ENCODE measurements at places on chromosomes 3 and 15. TPM values are rescaled to one million over a fixed set of nuclear protein-coding genes. Genes with fewer than 3 reads are reported as not detected.
A peak's percentile ranks its signal among the peaks of the same experiment; 100 is the strongest.

- DNase-seq = no peak
Observed at GRCh38 chr3:36895496-36896409, 49.1 kb downstream of the TRANK1 start.

GRCh38 chr15:22253676-22254408 is 173.5 kb downstream of the OR4M2 start:
- peak; percentile 19 for DNase-seq

DNA sequence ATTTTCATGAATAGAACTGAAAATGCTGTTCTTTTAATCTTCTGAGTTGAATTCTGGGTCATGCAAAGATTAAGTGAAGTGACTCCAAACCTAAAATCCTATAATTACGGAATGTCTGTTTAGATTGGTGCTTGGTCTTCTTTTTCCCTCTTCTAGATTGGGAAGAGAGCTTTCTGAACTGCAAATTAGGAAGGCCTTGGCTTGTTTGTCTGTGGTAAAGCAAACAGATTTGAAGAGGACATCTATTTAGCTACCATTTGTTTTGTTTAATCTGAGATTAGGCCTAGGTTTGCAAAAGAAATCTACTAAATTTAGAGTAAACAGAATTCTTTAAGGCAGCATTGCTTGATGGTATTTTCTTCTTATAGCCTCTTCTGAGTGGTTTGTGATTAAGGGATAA is 23.5 kb downstream of the PAQR9 start:
- no peak for DNase-seq

DNA sequence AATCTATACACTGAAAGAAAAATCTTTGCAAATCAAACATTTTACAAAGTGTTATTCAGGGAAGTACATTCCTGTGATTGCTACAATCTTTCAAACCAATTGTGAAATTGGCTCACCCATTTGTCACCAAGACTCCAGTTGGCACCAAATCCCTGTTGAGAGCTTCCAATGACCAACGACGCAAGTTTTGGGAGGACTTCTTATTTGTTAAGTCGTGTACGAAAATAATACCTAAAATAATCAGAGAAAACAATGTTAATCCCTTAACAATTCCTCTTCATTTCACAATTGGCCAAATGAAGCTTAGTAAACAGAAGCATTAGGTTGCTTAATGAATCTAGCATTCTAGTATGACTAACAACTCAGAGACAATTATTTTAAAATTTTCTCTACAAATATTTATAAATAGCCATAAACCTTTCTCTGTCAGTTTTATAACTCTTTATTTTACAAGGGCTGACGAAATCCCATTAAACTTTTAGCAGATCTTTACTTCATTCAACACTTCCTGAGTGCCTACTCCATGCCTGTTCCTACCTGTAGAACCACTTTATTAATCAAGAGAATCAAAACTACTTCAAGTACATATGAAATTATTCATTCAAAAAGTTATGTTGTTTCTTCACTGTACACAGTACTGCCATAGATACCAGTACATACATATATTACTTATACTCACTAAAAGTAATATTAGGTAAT is 24.0 kb upstream of the HGD start:
- no peak for DNase-seq

- DNase-seq = no peak
Observed at GRCh38 chr3:55597641-55598040, 110.5 kb upstream of the WNT5A start.

- DNase-seq = no peak
Observed at GRCh38 chr15:90266061-90266431, 574 bp downstream of the NGRN start.

GRCh38 chr3:14231145-14231990 is 52.8 kb downstream of the LSM3 start:
- no peak for DNase-seq

DNA sequence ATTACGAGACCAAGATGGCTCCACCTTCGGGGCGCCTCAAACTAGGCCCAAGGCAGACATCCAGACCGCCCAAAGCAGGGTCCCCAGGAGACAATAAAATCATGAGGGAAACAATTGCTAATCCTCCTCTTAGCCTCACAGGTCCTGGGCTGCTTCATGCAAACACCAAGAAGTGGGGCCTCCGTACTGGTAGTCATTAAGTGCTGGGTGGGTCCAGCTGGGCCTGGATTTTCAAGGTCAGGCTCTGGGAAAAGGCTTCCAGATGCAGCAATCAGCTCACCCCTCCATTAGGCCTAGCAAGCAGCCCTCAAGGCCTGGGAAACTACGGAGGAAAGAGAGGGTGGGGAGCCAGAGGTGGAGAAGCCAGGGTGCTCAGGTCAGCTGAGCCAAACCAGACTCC is 634 bp downstream of the FBXL22 start:
- DNase-seq = no peak

DNA sequence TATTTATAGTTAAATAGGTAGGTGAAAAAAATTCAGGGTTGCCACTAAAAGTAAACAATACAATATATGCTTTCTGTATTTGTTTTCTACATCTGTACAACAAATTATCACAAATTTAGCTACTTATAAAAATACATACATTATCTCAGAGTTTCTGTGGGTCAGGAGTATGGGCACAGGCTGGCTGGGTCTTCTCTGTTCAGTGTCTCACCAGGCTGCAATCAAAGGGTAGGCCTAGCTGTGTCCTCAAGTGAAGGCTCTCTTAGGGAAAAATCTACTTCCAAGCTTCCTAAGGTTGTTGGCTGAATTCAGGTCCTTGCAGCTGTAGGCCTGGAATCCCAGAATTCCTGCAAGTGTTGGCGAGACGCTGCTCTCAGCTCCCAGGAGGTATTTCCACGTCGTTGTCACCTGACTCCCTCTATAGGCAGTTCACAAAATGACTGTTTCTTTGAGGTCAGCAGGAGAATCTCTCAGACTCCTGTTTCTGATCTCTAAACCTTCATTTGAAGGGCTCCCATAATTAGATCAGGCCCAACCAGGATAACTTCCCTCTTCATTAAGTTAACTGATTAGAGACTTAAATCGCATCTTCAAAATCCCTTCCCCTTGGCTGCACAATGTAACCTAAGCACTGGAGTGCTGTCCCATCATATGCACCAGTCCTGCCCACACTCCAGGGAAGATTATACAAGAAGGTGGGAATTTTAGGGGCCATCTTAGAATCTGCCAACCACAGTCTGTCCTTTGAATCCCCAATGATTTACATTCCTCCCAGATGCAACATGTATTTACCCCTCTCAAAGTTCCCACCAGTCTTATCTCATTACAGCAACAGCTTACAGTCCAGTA is 296.6 kb downstream of the SUCLG2 start:
- DNase-seq = no peak

DNA sequence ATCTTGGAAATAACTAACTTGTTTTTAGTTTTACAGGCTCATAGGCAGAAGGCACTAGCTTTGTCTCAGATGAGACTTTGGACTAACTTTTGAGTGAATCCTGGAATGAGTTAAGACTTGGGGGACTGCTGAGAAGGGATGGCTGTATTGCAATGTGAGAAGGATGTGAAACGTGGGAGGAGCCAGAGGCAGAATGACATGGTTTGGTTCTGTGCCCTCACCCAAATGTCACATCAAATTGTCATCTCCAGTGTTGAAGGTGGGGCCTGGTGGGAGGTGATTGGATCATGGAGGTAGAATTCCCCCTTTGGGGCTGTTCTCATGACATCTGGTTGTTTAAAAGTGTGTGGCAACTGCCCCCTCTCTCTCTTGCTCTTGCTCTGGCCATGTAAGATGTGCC is 28.8 kb upstream of the CCDC50 start:
- DNase-seq = no peak

- DNase-seq = no peak
Observed at GRCh38 chr15:91930092-91930491, 76.6 kb downstream of the SLCO3A1 start.

DNA sequence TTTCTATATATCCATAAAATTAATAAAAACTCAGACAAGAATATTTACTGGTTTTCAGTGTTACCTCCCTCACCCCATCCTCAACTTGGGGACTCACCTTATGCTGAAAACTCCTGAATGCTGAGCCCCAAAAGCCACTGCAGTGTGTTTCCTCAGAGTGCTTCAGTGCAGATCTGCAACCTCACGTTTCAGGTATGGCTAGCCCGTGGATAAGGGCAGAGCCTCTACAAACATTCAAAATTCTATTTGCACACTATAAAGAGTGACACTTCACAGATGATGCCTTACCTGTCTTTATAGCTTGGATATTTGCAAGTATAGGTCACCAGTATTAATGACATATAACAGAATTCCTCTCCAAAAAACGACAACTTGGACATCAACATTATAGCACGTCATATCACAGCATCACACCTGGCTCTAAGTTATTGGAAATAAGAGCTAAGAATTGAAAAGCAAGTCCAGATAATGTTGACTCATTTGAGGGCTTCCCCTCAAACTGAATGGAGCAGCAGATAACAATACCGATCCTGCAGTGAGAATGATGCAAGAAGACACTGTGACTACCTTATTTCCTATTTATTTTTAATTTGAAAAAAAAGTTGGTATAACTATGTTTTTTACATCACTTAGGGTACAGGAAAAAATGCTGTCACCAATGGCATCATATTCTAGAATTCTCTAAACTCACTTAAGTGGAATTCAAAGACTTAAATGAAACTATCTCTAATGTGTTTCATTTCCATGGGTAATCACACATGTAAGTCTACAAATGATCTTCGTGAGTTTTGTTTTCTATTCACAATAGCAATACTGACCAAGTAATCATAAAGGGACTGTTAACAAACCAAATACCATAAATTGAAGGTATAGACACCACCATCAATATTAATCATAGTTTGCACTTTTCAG is 40.7 kb upstream of the RSL24D1 start:
- DNase-seq = no peak

- no peak for DNase-seq
Observed at GRCh38 chr15:62894322-62895085, 148.0 kb upstream of the TPM1 start.

DNA sequence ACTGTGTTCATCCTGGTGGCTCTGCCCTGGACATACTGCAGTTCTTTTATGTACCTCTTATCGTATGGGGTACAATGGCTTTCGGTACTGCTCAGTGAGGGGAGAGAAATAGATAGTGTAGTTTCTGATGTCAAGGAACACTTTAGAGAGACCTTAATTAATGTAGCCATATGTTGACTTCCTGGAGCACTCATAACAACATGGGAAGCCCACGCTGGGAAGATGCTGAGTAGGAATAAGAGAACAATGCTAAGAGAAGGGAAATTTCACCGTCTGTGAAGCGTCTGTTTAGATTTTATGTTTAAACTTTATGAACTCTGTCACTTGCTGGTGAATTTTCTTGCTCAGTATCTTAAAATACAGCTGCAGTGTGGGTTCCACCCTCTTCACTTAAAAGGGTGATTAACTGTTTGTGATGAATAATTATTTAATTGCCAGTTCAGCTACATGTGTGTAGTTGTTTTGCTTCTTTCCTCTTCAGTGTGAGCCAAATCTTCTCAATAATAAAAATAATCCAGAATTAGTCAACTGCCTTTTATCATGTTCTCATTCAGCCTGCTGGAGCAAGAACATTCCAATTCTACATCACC is 373.1 kb upstream of the TPRG1 start:
- no peak for DNase-seq

DNA sequence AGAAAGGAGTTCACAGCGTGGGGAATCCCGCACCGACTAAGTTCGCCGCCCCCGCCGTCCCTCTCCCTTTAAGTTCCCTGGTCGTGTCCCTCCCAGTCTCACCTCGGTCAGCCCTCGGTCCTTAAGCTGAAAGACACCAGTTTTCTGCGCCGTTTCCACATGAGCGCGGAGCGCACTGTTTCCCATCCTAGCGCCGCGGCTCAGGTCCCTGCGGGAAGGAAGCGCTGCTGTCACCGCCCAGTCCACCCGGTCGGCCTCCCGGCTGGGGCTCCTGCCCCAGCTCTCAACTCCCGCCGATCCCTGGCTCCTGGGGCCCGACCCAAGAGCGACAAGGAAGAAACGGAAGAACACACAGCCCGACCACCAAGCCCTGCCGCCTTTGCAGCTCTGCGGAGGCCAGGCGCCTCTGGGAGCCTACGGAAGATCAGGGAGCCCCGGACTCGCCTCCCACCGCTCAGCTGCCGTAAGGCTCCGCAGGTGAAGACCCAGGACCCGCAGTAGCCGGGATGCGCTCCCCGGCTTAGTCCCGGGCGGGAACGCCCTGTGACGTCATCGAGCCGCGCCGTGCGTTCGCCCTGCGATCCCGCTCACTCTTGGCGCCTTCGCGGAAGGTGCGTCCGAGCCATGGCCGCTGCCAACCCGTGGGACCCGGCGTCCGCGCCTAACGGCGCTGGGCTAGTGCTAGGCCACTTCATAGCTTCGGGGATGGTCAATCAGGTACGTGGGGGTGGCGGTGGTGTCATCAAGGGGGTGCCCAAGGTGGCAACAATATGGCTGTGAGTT is at the start of the genes HAUS2 and LRRC57:
HAUS2 (plus strand) TSS at position 590 of the 783 bp plus-strand sequence; CDS start at position 625, 35 bp downstream.
LRRC57 (minus strand) TSS at position 545 of the 783 bp plus-strand sequence; CDS start at position 186, 359 bp downstream.
- DNase-seq = peak; percentile 88

GRCh38 chr3:133965906-133966305 is 63.8 kb downstream of the SLCO2A1 start:
- no peak for DNase-seq

- DNase-seq = peak; percentile 46
Observed at GRCh38 chr3:18422972-18423371, 2.2 kb downstream of the SATB1 start.

GRCh38 chr3:189304465-189305351 is 132.9 kb downstream of the TPRG1 start:
- no peak for DNase-seq

- no peak for DNase-seq
Observed at GRCh38 chr15:101240358-101240757, 11.5 kb downstream of the CHSY1 start.

DNA sequence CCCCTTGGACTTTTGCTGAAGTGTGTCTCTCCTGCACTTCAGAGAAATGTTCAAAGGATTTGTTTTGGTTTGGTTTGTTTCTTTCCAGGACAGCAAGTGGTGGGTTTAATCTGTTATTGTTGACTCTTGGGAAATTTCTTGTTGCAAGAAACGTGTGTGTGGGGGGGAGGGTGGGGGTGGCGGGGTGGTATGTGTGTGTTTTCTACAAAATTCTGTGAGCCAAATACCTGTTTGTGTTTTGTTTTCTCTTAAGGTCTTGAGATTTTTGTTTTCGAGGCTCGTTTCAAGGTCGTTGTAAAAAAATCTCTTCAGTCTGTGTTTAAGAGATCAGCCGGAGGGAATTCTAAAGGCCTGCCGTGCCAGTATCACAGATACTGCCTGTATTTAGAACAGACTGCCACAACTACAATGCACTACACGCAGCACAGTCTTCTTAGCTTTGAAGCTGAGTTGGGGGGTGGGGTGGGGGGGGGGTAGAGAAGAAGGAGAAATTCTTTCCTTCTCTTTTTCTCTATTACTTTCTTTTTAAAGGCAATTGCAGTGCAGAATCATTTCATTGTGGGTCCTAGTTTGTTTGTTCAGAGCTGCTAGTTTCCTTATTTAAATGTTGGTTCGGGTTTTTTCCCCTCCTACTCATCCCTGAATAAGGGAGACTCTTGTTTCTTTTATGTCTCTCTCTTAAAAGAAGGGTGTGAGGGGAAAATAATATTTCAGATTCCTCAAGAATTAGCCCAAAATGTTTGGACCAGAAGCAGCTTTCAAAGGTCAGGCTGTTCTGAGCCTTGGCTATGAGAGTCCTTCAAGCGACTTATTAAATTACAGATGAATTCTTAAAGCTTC is 1.4 kb upstream of the BCL6 start:
- peak; percentile 29 for DNase-seq

The DUOXA2 gene
- not detected for polyA plus RNA-seq

The GRK7 gene
- not detected for polyA plus RNA-seq

The LOXL1 gene
- 6.8 TPM for polyA plus RNA-seq

The OR5K1 gene
- polyA plus RNA-seq = not detected

The ATP10A gene
- polyA plus RNA-seq = 5.5 TPM

The ZNF385D gene
- polyA plus RNA-seq = not detected

The TUSC7 gene
- polyA plus RNA-seq = not detected

The SMCO1 gene
- polyA plus RNA-seq = not detected

The TRIM59 gene
- 67.9 TPM for polyA plus RNA-seq

The FRMD5 gene
- polyA plus RNA-seq = 0.33 TPM

The SST gene
- not detected for polyA plus RNA-seq

The KLHDC8B gene
- 2.6 TPM for polyA plus RNA-seq

The RPS27L gene
- polyA plus RNA-seq = 387 TPM

The PCOLCE2 gene
- polyA plus RNA-seq = not detected

Data from CD4-positive, CD25-positive, alpha-beta regulatory T cell (primary cell).